IgD-negative memory B cell (primary cell): ENCODE measurements at places on chromosomes 1 and 21. TPM values are rescaled to one million over a fixed set of nuclear protein-coding genes. Genes with fewer than 3 reads are reported as not detected.

Gene CDKN2C
- 6.0 TPM for polyA plus RNA-seq

Gene PRRC2C
- polyA plus RNA-seq: 67.2 TPM

Gene PIGV
- polyA plus RNA-seq: 10.6 TPM

Gene CYP4A22
- not detected for polyA plus RNA-seq

Gene CELA2B
- polyA plus RNA-seq: not detected

Gene C1QTNF12
- polyA plus RNA-seq: 0.88 TPM

Gene GPR25
- 41.1 TPM for polyA plus RNA-seq

Gene CCDC18
- 15.2 TPM for polyA plus RNA-seq

Gene HPDL
- polyA plus RNA-seq: 1.3 TPM

Gene BSND
- not detected for polyA plus RNA-seq

Gene CFH
- polyA plus RNA-seq: not detected

Gene EGLN1
- 32.8 TPM for polyA plus RNA-seq

Gene FAM72D
- polyA plus RNA-seq: not detected

Gene LCE1A
- polyA plus RNA-seq: not detected

Gene UBL4B
- polyA plus RNA-seq: not detected

Gene MAST2
- polyA plus RNA-seq: 3.1 TPM

Gene TCP10L
- polyA plus RNA-seq: 0.28 TPM

Gene HNRNPCL4
- polyA plus RNA-seq: not detected

Gene OR2G6
- polyA plus RNA-seq: not detected

Gene ETV3L
- not detected for polyA plus RNA-seq

Gene MXRA8
- not detected for polyA plus RNA-seq

Gene TNFSF18
- polyA plus RNA-seq: not detected

Gene PLPPR4
- polyA plus RNA-seq: not detected

Gene KLF17
- polyA plus RNA-seq: not detected

Gene AMY1B
- not detected for polyA plus RNA-seq

Gene DYNLT5
- not detected for polyA plus RNA-seq

Gene RBM11
- polyA plus RNA-seq: 2.9 TPM

Gene CHODL
- polyA plus RNA-seq: 0.21 TPM

Gene NUP133
- 16.3 TPM for polyA plus RNA-seq

Gene CFAP141
- polyA plus RNA-seq: not detected

Gene PAQR6
- polyA plus RNA-seq: 0.44 TPM

Gene RHOU
- not detected for polyA plus RNA-seq

Gene LAX1
- polyA plus RNA-seq: 46.8 TPM

Gene GBP3
- 2.9 TPM for polyA plus RNA-seq

Gene TNFRSF1B
- polyA plus RNA-seq: 117 TPM

Gene CDC7
- polyA plus RNA-seq: 1.8 TPM
